ENCODE measurements at places on chromosomes 13 and 19.

DNA sequence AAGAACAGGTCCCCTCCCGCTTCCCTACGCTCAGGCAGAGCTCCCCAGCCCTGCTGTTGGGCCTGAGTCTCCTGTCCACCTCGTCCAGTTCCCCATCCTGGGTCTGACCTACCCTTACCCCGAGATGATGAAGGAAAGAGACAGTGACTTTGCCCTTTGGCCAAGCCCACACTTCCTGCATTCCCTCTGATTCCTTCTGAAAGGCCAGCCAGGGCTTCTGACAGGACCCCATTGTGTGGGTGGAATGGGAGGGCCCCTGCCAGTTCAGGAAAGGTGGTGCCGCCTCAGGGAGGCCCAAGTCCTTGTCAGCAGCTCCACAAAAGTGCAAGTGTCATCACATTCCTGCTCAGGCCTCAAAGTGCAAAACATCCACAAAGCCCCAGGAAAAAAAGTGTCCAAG, 177.8 kb downstream of the PAN3 start:
- no peak for DNase-seq

DNA sequence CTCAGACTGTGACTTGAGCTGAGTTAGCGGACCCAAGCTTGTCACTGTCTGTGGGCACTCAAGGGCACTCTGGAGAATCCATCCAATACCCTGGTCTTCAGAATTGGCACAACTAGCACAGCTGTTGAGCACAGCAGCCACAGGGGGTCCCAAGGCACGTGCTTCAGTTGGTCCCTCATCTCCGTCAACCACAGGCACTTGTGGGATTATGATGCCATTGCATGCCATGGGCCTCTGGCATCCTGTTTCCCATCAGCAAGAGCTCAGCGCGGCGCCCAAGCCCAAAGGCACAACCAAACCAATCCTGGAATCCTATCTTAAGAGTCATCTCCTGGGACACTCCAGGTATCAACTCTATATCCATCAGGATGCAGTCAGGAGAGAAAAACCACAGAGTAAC, 3.7 kb upstream of the B3GNT8 start:
- DNase-seq, result no peak

DNA sequence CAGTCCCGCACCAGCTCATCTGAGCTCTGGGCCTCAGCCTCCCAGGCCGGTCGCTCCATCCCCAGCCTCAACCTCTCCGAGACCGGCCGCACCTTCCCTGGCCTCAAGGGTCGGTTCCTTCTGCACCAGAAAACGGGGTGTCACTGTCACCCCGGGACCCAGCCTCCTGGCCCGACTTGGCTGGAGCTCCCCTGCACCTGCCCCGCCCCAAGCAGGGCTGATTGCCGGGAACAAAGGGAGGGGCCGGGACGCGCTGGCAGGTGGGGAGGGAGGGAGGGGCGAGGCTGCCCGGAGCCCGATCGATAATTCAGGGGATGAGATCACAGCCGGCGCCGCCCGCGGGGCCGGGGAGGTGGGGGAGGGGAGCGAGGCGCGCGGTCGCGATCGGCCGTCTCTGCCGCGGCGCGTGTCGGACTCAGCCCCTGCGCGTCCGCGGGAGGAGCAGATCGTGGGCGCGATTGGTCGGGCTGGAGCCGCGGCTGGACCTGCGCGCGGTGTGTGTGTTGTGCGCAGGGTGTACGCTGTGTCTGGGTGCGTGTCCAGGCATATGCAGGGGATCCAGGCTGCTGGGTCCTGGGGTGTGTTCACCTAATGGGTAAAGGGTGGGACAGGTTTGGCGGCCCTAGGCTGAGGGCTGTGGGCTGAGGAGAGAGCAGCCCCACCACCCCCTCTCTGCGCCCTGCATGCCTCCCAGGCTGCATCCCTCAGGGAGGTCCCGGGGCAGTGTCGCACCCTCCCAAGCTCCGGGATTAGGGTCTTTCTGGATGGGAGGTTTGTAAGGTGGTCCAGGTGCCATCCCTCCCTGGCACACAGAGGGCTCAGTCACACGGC, 1.1 kb upstream of the SHC2 start:
- no peak for DNase-seq

- no peak for DNase-seq
Measured at GRCh38 chr19:42206871-42207755, 10.4 kb downstream of the DEDD2 start.

DNA sequence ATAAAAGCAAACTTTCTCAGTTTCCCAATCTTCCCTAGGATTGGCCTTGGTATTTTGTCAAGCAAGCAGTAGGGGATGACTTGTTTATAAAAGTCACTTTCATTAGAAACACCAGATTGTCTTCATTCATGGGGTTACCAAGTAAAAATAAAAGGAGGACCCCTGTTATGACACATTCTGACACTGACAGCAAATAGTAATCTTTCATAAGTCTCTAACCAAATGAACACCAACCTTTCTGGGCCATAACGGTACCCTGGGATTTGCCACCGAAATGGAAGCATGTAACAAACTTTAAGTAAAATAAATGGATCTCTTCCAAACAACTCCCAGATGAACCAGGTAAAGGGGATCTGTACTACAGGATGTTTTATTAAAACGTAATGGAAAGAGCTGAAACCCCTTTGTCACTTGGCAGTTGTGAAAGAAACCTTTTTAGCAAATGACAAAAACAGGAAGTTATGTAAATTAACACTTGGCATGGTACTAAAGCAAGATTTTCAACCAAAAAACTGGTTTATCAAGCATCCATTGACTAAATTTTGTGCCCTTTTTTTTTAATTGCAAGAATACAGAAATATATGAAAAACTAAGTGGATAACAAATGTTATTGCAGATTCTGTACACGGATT, 335.6 kb downstream of the RBM26 start:
- DNase-seq, result no peak

- DNase-seq, result no peak
Measured at GRCh38 chr13:35966024-35966423, 165.2 kb downstream of the DCLK1 start.

GRCh38 chr13:80340651-80341100, 250 bp downstream of the SPRY2 start:
- no peak for DNase-seq

- no peak for DNase-seq
Measured at GRCh38 chr13:113612607-113613006, 28.1 kb downstream of the TFDP1 start.

DNA sequence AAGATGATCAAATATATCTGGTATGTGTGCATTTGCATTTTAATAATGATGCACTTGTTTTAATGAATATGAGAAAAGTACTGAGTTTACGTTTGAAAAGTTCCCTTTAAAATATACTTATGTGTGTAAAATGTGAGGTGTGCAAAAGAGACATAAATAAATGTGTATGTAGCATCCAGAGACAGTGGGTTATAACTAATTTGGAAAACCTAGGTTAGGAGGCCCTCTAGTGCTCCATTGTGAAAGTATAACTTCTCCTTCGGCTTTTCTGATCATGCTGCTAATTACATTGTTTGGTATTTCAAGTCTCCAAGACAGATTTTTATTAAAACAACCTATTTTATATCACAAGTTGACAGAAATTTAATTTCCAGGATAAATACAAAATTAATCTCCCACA, 30.1 kb downstream of the SCEL start:
- DNase-seq, result peak; percentile 10

GRCh38 chr13:49622174-49622946, 5.9 kb upstream of the ARL11 start:
- no peak for DNase-seq

GRCh38 chr19:58203814-58204475, 21.1 kb downstream of the ZNF274 start:
- no peak for DNase-seq

DNA sequence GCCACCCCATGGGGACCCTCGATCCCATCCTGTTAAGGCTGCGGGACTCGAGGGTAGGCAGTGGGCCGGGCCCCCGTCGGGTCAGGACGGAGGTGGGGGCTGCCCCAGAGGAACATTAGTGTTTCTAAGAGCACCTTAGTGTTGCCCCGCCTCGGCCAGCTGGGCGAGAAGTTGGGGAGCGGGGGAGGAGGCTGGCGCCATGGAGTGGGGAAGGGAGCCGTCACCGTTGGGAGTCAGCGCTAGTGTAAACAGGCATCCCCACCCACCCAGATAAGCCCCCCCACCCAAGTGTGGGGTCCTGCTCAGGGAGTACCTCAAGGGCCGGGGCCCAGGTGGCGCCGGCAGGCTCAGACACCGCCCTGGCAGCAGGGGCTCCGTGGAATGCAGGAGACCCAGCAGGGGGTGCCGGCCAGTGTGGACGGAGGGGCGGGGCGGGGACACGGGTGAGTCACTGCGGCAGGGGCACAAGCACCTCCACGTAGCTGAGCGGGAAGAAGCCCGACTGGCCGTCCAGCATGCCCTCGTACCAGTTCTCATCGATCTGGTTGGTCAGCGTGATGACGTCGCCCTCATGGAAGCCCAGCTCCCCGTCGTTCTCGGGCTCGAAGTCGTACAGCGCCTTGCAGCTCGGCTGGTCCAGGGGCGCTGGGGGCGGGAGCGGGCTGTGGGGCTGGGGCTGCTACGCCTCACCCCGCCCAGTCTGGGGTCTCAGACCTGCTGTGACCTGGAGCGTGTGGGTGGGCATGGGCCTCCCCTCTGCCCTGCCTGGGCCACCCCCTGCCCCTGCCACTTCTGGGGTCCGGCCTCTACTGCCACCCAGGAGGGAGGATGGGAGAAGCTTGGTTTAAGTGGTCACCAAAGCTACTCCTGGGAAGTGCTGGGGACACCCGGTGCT, 18.0 kb downstream of the MPND start:
- no peak for DNase-seq

DNA sequence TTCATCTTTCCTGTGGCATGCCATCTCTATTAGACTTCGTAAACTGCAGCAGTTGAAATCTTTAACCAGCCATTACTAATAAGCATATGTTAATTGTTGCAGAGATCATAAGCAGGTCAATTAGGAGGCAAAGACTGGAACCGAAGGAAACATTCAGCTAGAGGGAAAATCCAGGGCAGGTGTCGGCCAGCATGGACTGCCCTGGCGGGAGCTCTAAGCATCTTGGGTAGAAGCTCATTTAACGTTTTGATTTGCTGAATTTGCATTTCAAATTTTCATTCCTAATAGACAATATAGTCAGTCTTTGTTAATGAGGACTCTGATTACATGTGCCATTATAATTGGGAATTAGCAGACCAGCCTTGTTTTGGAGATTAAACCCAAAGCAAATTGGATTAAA, 238.6 kb downstream of the POU4F1 start:
- DNase-seq, result no peak

- DNase-seq, result peak; percentile 20
Measured at GRCh38 chr13:110916301-110917142, 1.7 kb upstream of the ANKRD10 start.

DNA sequence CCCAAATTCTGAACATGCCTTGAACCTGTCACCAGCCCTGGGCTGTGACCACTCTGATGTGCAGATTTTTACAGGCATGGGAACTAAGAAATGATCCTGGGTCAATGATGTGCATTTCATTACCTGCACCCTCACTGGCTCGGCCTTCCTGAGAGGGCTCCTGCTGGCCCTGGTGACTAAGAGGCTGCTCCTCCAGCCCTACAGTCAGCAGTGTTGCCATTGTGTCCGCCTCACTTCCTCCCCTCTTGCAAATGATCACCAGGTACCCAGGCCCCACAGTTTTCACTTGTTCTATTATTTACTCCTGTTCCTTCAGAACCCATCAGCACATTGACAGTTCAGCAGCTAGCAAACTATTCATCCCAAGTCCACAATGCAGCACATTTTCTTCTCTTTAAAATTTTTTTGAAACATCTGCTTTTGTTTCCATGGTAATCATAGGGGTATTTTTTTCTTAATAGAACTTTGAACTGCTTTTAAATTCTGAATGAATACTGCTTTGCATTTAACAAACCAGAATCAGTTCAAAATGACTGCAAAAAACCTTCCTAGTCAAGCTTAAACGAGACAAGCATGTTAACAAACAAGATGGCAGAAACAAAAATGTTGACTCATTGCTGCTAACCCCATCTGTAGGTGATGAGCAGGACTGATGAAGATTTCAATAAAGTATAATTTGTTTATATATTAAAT, 29.3 kb downstream of the STARD13 start:
- DNase-seq, result no peak

DNA sequence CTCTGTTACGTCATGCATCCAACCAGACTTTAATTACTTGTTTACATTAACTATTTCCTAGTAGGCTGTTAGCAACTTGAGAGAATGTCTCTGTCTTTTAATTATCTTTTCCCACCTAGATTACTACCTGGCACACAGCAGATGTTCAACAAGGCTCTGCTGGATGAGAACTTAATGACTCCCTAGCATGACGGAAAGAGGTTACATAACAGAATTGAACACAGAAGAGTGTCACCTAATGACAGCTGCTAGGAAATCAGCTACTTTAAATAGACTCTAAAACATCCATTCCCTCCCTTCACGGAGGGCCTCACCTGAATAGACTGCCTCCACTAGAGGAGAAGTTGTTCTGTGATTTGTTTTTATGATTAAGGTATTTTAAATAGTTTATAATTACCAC, 110.8 kb downstream of the TEX29 start:
- DNase-seq, result no peak

- no peak for DNase-seq
Measured at GRCh38 chr19:15200553-15201364, at the start of gene NOTCH3. NOTCH3 (minus strand) TSS chr19:15200995; CDS start chr19:15200905, 90 bp downstream.

GRCh38 chr13:29858231-29858630, 7.8 kb upstream of the UBL3 start:
- DNase-seq, result no peak

DNA sequence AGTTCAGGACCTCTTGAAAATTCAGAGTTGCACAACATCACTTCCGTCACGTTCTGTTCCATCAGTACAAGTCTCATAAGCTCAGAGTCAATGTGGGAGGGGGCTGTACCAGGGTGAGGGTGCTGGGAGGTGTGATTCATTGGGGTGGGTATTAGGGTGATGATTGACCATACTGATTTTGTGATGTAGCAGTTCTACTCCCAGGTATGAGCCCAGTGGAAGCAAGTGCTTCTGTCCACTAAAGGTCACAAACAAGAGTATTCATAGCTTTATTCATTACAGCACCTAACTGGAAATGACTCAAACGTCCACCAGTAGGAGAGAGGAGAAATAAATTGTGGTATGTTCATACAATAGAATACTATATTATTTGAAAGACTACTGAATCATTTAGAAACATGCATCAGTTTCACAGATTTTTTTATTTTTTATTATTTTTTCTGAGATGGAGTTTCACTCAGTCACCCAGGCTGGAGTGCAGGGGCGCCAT, 12.1 kb upstream of the UPF3A start:
- no peak for DNase-seq

Measured in HS-5 (cell line).